GM19239 (cell line): ENCODE measurements at places on chromosomes 16 and 17.
A peak's percentile ranks its signal among the peaks of the same experiment; 100 is the strongest.

DNA sequence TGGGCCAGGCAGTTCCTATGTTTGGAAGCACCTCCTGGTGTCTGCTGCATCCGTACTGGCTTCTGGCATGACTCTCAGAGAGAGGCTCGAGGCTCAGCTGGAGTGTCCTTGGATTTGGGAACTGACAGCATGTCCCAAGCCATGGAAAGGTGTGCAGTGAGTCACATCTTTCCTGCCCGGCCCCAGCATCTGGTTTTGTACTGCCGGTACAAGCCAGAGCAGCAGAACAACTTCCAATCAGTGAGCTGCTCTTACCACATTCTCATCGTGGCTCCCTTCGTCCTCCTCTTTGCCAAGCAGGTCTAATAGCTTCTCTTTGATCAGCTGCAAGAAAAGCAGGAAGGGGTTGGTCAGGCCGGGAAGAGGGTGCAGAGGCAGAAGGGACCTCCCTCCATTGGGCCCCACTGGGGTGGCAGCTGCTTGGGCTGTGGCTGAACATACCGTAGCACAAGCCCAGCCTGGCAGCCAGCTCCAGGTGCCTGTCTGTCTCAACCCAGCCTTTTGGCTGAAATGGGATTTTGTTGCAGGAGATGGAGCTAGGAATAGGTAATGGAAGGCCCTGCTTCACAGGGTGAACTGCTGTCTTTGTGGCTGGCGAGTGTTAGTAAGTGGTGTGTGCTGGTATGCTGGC lies 24.2 kb downstream of the SPACA3 start:
- no peak for DNase-seq

DNA sequence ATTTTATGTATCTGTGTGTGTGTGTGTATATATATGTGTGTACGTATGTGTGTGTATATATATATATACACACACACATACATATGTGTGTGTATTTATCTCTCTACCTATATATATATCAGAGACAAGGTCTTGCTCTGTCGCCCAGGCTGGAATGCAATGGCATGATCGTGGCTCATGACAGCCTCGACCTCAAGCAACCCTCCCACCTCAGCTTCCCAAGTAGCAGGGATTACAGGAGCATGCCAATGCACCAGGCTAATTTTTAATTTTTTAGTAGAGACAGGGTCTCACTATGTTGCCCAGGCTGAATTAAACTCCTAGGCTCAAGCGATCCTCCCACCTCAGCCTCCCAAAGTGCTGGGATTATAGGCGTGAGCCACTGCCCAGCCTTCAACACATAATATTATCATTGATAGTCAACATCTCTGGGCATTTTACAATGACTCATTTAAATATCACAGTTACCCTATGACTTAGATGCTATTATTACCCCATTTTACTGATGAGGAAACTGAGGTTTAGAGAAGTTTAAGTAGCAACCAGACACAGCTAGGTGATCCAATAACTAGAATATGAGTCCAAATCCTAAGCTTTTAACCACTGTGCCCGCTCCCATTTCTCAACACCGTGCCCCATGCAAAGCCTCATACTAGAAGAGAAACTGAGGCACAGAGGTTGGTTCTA lies 24.3 kb downstream of the G6PC3 start:
- no peak for DNase-seq

GRCh38 chr16:28164140-28164539 lies 47.6 kb downstream of the XPO6 start:
- no peak for DNase-seq

DNA sequence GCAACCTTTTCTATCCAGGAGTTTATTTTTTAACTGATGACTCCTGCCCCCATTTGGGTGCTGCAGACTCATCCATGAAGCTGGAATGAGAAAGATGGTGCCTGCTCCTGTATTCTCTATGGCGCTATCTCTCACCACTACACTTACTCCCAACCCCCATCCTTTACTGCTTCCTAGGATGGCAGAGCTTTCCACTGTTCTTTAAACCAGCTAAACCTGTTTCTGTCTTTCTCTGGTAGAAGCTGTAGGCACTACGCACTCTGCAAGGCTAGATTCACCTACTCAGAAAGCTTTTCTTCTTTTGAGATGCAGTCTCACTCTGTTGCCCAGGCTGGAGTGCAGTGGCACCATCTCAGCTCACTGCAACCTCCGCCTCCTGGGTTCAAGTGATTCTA lies 47.0 kb downstream of the ADAMTS18 start:
- no peak for DNase-seq

- DNase-seq, result no peak
Observed at GRCh38 chr17:32520104-32520701, 33.4 kb downstream of the CDK5R1 start.

DNA sequence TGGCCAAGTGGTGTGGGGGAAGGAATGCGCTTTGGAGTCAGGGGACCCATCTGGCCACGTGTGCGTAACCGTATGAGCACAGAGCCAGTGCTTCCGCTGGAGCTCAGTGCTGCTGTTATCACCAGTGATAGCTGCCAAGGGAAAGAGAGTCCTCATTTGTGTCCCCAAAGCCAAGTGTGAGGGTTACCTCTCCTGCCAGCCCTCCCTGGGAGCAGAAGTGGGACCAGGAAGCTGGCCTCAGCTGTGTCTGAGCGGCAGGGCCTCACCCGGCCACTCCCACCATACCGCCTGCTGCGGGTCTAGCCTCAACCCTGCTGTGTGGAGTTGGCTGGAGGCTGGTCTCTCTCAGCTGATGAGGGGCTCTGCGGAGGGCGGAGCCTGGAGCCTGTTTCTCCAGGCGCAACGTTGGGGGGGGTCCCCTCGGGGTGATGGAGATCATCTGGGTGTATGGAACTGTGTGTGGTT lies 44.5 kb downstream of the MEAK7 start:
- DNase-seq, result no peak

DNA sequence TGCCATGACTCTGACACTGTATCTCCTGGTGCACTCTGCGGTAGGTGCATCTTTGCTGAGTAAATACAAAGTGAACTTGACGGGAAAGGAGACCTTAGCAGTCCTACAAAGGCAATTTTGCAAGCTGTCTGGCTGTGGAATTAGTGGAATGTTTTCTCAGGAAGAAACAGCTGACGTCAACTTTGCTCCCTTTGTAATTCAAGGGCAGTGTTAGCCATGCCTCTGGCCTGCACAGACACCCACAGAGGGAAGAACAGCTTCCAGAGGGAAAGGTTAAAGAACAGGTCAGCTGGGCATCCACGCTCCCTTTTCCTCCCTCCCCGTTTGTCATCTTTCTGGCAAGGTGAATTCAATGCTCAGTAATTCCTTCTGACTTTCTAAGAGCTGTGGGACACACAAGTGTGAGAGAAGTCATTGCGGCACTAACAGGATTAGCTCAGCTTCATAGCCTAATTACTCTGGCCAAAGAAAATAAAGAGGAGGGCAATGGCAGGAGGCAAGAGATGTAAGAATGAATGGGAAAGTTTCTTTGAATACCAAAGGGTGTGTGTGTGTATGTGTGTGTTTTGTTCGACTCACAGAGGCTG lies 476.9 kb upstream of the GOT2 start:
- no peak for DNase-seq

DNA sequence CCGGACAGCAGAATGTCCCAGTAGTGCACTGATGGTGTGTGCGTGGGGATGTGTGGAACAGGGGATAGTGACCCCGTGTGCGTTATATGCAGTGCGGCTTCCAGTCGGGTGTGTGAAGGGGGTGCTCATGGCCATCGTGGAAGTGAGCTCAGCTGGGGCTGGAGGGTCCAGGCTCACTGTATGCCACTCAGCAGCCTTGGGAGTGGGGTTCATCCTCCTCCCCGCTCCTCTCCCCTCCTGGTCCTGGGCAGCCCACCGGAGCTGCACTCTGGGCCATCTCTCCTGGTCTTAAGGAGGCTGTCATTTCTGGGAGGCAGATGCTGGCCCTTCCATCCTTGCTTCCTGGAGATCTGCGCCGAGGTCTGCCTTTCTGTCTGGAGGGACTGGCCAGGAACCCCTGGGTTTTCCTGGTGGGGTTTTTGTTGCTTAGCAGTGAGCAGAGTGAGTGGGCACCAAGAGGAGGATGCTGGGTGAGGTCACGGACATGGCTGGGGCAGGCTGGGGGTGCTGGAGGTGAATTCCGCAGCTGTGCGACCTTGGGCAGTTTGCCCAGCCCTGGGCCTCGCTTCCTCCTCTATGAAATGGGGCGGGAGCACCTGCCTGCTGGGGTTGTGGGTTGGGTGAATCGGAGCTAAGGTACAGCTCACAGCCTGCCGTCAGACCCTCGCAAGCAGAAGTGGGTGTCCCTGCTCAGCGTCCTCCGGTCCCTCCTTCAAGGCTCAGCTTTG lies 164.1 kb downstream of the SEC14L1 start:
- DNase-seq, result no peak

GRCh38 chr17:19646788-19647696 lies 1.5 kb upstream of the ALDH3A2 start:
- no peak for DNase-seq

DNA sequence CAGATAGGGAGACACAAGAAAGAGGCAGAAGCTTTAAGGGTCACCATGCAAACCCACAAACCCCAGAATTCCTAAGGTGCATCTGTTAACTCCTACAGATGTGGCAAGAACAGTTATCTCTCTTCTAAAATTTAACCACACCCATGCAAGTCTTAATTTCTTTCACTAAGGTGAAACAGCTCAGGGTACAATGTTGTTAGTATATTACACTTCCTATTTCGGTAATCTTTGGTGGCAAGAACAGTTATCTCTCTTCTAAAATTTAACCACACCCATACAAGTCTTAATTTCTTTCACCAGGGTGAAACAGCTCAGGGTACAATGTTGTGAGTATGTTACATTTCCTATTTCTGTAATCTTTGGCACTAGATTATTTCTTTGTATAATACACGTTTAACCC lies 6.6 kb downstream of the CCL23 start:
- DNase-seq, result no peak

DNA sequence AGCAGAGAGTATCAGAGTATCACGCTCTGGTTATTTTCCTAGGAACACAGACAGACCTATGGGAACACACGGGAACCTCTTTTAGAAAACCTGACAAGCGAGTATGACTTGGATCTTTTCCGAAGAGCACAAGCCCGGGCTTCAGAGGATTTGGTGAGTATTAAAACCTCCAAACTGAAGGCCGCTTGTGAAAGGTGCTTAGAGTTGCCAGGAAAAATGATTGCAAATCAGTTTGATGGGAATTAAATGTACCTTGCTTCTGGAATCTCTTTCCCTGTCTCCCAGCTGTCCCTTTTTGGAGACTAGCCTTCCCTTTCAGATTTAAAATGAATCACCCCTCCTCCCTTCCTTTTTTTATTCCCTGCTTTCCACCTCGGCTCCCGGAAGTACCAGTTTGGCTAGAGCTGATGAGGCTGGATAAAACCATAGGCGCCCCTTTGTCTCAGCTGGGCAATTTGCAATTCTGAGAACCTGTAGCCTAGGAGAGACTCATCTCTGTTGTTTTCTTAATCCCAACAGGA lies 27.3 kb downstream of the KAT7 start:
- no peak for DNase-seq

GRCh38 chr16:67528870-67529581 lies 397 bp downstream of the RIPOR1 start:
- DNase-seq, result peak; percentile 55

- DNase-seq, result peak; percentile 69
Observed at GRCh38 chr17:42578282-42578869, 847 bp upstream of the PSMC3IP start.

DNA sequence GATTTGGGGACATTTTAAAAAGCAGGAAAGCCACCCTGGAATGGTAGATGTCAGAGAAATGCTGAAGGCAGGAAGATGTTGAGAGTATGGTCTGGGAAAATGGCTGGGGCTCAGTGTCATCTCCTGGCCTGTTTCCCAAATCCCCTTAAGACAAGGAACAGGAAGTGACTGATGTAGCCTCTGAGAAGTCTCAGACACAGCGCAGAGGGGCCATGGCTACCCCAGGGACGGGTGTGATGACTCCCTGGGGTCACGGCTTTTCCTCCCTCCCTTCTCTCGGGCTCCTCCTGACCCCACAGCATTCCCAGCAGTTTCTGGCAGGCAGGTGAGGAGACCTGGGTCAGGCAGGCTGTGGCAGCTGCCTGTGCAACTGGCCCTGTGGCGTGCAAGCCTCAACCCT lies 45.4 kb downstream of the RAP1GAP2 start:
- DNase-seq, result no peak

DNA sequence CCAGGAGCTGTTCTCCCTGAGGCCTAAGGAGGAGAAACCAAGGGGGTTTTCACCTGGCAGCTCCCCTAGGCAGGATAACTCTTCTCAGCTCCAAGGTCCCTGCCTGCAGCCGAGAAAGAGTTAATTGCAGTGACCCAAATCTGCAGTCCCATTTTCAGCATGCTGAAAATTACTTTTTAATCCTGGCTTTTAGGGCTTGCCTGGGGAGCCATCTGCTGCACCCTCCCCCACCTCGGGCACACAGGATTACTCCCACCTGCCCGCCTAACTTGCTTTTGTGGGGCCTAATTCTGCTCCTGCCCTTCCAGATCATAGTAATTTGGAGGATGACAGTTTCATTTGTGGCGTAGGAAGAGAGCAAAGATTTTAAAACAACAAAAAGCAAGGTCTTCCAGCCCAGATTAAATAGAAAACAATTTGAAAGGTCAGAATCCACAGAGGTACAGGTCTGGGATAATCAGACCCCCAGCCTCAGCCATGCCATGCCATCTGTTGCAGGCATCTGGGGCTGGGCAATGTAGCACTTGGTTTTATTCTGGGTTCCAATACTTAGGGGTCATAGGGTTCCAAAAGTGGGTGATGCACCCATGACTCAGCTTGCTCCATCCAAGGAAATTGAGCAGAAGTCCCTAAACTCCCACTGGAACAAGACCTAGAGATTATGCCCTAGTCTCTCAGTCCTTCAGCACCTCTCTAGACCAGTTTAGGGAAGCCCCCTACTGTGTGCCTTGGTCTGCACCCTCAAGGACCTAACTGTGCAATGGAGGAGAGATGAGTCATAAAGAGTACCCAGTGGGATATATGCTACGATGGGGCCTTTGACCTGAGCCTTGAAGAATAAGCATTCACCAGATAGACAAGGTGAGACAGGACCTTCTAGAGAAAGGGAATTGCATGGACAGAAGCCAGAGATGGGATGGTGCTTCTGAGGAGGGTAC lies 64.5 kb upstream of the NLK start:
- DNase-seq, result no peak

- no peak for DNase-seq
Observed at GRCh38 chr16:30004811-30005242, 6.0 kb downstream of the DOC2A start.

DNA sequence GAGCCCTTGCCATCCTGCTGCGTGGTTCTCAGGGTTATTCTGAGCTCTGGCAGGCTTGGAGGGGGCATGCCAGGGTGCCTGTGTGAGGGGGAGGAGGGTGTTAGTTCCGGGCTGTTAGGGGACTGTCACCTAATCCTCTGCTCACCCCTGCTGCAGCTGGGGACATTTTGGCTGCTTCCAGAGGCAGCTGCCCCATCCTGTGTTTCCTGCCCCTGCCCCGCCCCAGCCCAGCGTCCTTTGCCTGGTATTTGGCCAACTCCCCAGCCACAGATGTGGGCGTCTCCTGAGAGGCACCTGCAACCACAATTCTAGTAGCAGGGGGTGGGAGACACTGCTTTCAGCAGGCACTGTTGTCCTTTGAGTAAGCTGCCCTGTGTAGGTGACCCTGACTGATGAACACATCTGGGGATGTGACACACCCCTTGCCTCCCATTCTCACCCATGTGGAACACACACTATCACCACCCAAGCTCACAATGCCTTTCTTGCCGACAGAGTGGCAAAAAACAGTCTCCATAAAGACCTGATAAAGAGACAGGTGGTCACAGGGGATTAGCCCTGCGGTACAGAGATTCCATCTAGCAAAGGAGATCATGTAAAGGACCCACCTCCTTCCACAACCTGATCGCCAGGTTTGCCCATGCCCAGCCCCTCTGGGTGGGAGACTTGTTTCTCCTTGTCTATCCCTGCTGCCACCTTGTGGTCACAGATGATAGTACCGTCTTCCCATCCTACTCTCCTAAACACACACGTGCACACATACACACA lies at the start of gene CHRNE:
CHRNE (minus strand) TSS at position 48 of the 768 bp plus-strand sequence; CDS start at position 13, 35 bp downstream.
- no peak for DNase-seq

- no peak for DNase-seq
Observed at GRCh38 chr17:49910094-49910857, 58.7 kb upstream of the DLX4 start.
